ENCODE measurements at places on chromosomes 7 and 10.

DNA sequence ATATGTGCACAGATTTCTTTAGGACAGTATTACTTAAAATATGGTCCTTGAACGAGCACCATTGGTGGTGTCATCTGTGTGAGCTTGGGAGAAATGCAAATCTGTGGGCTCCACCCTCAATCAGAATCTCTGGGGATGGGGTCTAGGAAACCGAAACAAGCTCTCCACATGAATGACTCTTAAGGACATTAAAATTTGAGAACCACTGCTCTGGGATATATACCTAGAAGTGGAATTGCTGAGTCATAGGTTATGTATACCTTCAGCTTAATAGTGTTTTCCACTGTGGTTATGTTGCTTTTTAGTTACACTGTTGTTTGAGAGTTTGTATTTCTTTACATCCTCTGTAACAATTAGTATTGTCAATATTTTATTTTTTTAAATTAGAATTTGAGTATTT is 24.0 kb downstream of the ZNRF2 start:
- no peak for DNase-seq

- DNase-seq = peak; percentile 35
Observed at GRCh38 chr7:95470452-95470851, 15.3 kb upstream of the ASB4 start.

- DNase-seq = no peak
Observed at GRCh38 chr10:53361936-53362335, 589.4 kb upstream of the MBL2 start.

GRCh38 chr10:60978287-60979115 is 34.5 kb upstream of the RHOBTB1 start:
- DNase-seq = no peak

GRCh38 chr7:65444205-65444842 is 70.7 kb downstream of the ZNF92 start:
- no peak for DNase-seq

- DNase-seq = no peak
Observed at GRCh38 chr7:135508883-135509588, 866 bp downstream of the CNOT4 start.

DNA sequence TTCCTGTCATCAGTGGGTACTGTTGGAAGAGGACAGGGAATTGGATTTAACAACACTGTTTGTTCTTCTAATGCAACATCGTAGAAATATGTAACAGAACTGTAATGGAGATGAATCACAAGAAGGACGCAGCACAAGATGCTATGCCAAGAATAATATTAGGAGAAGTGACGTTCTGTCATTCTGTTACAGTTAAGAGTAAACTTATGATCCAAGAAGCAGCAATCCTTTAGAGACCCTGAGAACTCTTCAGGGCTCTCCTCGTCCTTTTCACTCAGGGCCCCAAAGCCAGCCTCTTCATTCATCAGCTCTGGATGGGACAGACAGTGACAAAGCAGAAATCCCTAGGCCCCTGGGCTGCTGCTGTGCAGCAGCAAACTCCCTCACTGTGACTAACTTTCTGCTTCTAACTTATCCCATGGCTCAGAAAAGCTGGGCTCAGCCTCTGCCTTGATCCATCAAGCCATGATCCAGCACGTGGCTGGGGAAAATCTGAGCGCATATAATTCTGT is 8.7 kb upstream of the IL6 start:
- DNase-seq = no peak

GRCh38 chr7:10797157-10797556 is 176.5 kb upstream of the PHF14 start:
- DNase-seq = no peak

DNA sequence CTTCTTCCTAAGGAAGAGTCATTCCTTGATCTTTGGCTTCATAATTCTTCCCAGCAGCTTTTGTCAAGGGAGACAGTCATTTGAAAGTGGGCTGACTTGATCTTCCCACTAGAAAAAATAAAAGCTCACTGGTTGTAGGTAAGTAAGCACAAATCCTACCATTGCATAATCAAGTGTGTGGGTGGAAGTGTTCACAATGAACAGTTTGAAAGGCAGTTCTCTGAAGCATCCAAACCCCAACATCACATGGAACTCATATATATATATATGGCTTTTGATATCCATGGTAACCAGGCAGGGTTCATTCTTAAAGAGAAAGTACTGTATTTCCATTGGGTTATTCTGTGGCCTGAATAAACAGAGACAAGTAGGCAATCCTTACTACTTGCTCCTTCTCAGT is 51.6 kb downstream of the ARMH3 start:
- no peak for DNase-seq

DNA sequence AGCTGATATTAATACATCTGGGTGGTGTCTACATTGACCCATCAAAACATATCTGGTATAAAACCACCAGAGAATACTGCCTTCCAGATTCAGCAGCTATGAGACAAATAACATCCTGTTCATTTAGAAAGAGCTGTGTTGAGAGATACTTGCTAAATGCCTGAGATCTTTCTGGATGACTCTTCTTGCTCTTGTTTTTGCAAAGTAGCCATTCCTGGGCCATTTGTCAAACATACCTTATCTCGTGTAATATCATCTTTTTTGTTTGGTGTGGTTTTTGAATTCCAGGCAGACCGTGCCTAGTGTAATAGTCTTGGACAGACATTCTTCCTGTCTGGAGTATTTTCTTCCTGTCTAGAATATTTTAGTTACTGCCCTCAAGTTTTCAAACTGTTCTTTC is 74.7 kb upstream of the PRR15 start:
- DNase-seq = no peak

DNA sequence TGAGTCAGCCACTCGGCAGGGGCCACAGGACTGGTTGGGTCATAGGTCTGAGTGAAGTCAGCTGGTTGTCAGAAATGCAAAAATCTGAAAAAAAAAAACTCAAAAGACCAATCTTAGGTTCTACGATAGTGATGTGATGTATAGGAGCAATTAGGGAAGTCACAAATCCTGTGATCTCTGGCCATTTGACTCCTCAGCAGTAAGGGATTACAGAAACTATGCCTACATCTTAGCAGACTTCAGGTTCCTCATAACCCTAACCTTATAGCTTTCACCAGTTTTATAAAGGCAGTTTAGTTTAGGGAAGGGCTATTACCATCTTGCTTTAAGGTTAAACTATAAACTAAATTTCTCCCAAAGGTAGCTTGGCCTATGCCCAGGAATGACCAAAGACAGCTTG is 163.1 kb upstream of the HGF start:
- no peak for DNase-seq

DNA sequence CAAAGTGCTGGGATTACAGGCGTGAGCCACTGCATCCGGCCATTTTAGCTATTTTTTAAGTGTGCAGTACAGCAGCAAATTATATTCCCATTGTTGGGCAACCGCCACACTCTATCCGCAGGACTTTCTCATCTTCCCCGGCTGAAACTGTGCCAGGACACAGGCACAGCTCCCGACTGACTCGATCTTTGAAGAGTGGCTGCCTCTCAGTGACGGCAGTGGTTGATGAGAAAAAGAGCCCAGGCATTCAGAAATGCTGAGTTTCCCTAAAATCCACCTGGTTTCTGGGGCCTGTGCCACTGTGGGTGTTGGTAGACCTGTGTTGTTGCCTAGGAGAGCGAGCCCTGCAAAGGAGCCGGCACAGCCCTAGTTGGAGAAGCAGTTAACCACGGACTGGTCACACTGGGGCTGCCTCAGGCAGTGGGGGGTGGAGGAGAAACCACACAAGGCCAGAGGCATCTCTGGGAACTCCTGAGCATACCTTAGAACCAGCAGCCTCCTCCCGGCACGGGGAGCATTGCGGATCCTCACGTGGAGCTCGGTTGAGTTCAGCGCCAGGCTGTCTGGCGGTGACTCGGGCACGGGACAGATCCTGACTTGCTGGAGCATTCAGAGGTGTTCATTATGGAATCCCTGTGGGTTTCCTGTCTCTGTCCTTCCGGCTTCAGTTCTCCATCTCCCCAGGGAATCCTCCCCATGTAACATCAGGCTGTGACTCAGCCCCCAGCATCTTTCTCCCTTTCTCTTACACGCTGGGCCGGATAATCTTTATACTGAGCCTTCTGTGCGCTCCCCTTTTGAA is 16.2 kb downstream of the PFKFB3 start:
- DNase-seq = no peak

- DNase-seq = no peak
Observed at GRCh38 chr7:25028370-25029021, 48.5 kb upstream of the OSBPL3 start.

DNA sequence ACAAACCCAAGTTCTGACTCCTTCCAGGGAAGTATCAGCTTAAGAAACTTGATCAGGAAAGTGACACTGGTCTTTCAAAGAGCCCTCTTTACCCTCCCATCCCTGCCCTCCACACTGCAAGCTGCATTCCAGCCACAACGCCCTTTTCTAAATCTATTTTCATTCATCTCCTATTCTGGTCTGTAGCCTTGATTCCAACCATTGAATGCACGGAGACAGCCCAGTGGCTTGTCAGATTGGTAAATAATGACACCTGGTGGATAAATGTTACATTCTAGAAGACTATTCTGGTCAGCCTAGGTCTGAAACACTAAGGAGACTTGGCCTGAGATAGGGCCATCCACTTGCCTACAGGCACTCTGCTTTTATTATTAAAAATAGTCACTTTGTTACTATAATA is 20.9 kb downstream of the MORN4 start:
- no peak for DNase-seq

- no peak for DNase-seq
Observed at GRCh38 chr7:114439581-114439980, 25.0 kb downstream of the FOXP2 start.

GRCh38 chr7:28986765-28987110 is 28.6 kb upstream of the TRIL start:
- DNase-seq = no peak

- DNase-seq = no peak
Observed at GRCh38 chr7:110975486-110975885, 115.4 kb upstream of the LRRN3 start.

GRCh38 chr10:114990991-114991390 is 53.0 kb downstream of the TRUB1 start:
- DNase-seq = no peak

DNA sequence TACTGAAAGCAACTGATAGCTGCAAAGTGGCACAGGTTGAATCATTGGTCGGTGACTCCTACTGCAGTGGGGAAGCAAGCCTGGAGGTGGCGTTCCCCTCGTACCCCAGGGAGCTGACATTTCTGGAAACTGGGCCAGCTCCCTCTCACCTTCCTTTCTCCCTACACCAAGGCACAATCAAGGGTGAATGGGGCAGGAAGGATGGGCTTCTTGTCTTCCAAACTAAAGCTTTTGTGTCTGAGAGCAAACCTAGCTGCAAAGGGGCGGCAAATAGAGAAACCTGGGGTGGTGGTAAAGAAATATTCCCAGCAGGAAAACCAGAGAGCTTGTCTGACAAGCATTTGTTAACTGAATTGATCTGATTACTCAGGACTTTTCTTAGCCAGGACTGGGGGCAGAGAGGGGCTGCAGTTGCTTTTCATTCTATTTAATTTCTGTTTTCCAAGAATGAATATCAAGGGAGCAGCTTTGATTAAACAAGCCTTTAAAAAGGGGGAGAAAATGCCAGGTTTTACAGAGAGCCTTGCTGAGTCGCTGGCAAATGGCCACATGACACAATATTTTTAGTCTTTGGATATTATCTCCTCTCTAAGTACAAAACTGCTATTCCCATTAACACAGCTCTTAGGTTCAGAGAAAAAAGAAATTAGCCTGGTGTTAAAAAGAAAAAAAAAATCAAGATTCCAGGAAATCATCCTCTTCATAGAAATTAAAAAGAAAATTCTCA is 27.8 kb downstream of the CDHR3 start:
- DNase-seq = no peak

DNA sequence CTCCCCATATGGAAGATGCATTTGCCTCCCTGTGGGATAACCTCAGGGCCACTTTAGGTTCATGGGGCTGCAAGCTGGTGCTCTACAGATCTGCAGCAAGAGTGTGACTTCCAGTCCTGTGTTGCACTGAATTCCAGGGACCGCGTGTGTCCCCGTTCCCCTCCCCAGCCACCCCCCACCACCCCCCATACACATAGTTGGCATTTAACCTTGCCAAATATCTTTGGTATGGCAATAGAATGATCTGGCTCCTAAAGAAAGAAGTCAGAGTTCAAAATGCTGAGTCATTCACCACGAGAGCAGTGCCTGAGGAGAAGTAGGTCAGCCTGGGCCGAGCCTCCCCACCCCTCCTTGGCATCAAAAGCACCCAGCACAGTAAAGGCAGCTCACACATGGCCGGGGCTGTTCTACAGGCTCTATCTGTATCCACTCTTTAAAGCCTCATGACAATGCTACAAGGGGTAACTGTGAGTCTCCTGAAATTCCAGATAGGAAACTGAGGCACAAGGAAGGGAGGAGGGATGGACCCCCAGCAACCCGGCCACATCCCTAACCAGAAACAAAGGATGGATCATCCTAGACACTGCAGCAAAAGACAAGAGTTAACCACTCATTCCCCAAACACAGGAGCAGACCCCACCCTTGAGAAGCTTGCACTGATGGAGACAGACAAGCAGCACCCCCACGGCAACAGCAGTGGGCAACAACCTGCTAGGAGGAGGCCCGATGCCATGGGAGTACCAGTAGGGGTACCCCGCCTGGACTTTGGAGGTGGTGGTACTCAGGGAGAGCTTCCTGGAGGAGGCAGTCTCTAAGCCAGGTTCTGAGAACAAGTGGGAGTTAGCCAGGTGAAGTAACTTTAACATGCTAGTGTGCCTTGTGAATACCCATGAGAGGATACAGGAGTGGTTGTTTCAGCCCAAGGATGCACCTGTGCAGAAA is 70.3 kb upstream of the NANOS1 start:
- DNase-seq = no peak

DNA sequence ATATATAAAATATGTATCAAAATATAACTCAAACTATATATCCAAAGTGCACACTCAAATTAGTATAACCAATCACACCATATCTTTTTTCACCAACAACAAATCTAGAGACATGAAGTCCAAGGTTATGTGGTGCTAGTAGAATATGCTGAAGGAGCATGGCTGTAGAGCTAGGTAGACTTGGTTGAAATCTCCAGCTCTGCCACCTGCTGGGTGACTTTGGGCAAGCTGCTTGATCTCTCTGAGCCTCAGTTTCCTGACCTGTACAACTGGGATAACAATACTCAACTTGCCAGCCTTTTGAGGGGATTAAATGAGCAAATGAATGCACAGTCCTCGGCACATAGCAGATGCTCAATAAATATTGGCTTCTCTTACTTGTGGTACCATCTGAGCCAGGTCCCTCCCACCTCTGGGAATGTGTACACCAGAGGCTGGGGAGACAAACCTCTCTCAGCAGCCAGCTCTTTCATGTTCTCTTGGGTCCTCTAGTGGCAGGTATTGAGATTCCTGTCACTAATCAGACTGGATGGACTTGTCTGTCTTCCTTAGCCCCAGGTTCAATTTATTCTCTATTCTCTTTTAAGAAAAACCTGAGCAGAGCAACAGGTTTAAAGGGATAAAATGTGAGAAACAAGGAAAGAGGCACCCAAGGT is 94.3 kb upstream of the PDE1C start:
- DNase-seq = no peak

DNA sequence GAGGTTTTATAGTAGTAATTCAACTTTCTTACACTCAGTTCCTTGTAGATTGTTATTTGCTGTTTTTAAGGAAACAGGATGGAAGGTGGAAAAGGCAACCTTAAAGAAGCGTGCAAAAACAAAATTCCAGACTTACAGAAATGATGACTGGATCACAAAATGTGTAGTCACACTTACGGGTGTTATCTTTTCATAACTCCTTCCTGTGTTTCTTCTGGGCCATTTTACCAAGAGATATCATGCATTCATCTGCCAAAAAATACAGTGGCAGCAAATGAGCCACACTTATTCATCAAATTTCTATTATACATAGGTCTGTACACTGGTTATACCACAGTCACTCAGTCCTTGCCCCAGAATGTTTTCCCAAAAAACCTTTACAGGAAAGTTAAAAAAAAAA is 94.3 kb upstream of the IL6 start:
- no peak for DNase-seq

- no peak for DNase-seq
Observed at GRCh38 chr7:93262535-93262934, 30.4 kb downstream of the VPS50 start.
